ENCODE measurements at places on chromosomes 4 and X.

DNA sequence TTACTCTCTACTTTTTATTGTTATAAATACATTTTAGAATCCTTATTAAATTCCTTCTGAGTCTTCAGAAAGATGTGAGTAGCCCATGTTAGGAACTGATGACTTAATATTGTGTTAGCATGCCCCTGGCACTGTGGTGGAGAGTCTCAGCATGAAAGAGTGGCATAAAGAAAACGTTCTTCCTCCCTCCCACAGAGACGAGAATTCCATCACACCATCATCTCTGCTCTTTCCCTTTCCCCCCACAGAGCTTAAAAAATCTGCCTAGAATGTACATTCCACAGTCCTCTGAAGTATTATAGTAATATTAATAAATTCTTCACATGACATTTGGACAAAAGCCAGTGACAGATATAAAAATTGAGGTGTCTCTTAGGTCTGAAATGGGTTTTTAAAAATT is 117.8 kb upstream of the DKK2 start:
- no peak for DNase-seq

DNA sequence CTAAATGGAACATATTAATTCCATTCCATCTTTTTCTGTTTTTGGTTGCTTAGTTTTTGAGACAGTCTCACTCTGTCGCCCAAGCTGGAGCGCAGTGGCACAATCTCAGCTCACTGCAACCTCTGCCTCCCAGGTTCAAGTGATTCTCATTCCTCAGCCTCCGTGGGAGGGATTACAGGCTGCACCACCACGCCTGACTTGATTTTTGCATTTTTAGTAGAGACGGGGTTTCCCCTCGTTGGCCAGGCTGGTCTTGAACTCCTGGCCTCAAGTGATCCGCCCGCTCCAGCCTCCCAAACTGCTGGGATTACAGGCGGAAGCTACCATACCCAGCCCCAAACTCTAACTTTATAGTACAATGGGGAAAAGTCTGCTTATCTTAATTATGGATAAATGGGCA is 11.2 kb downstream of the HNRNPD start:
- DNase-seq, result no peak

- DNase-seq, result peak; percentile 66
Observed at GRCh38 chr4:154049457-154050181, 260.7 kb upstream of the SFRP2 start.

- no peak for DNase-seq
Observed at GRCh38 chrX:150299579-150299978, 63.5 kb upstream of the MAMLD1 start.

DNA sequence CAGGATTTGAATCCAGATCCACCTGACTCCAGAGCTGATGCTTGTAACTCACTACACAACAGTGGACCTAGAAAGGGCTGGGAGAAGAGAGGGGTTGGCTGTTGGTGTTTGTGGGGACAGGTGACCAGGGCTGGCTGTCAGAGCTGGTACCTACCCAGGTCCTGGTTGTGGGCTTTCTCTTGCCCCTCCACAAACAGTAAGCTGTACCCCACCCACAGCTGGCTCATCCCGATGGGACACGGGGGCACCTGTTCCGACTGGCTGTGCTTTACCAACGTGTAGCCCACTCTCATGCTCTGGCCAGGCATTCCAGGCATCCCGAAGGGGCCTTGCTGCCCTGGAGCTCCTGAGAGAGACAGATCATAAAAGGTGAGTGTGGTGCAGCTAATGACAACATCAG is 68.7 kb downstream of the ATG4A start:
- no peak for DNase-seq

DNA sequence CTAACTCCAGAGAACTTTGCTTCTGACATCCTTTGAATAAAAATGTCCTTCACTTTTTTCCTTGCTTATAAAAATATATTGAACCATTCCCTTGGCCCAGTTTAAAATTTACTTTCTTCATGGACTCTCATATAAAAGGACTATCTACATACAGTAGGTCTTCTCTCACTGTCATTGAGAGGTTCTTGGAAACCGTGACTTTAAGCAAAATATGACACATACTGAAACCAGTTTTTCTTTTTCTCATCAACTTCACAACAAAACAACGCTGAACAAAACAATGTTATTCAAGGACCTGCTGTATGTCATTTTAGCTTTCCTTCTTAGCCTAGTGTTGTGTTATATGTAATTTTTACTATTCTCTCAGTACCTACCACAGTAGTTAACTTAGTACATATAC is 496.8 kb downstream of the CENPC start:
- no peak for DNase-seq

DNA sequence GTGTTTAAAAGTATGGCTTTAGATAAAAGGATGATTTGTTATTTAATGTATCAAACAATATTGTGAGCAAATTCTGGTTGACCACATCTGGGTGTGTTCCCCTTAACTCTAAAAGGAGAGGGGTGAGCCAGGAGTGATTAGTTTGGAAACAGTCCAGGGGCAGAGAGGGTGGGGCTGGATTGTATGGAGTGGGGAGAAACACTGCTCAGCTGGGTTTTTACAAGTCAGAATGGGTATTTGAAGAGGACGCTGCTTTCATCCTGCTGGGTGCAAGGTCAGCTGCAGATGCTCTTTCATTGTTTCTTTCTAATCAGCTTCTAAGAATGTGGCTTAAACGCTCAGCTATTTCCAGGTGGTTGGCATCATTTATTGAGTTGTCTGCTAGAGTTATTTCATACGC is 82.8 kb upstream of the LIMCH1 start:
- DNase-seq, result no peak

DNA sequence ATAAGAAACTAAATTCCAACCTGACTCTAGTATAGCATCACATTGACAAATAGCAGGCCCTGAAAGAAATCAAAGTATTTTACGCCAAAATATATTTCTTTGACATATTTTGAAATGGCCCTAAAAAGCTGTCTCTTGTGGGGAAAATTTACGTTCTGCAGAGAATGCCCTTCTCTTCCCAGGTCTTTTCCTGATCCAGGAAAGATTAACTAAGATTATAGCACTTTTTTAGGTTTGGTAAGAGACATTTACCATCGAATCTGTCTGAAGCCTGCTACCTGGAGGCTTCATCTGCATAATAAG is 121.1 kb downstream of the ATXN3L start:
- no peak for DNase-seq

GRCh38 chrX:95071621-95072020 is 1397.6 kb downstream of the FAM133A start:
- no peak for DNase-seq

GRCh38 chr4:145709843-145710242 is 29.9 kb downstream of the C4orf51 start:
- peak; percentile 52 for DNase-seq

GRCh38 chrX:21865436-21865835 is 9.6 kb downstream of the YY2 start:
- no peak for DNase-seq

- no peak for DNase-seq
Observed at GRCh38 chr4:70688795-70689231, 481 bp downstream of the UTP3 start.

- no peak for DNase-seq
Observed at GRCh38 chrX:23369027-23369426, 34.4 kb downstream of the PTCHD1 start.

DNA sequence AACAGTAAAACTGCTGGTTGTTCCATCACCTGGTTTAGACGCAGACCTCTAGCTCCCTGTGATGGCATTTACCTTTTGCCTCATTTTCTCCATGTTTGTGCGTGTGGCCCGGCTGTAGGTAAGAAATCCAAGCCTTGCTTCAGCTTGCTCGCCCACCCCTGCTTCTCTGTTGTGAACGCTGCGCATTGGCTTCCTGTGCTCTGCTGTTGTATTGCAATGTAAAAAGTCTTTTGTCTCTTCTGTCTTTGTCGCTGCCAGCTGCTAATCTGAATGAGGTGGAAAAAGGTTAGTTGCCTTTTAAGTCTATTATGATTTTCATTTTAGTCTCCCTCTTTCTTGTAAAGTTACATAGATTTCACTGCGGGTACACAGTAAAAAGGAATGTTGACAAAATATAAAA is 127.3 kb upstream of the PACRGL start:
- no peak for DNase-seq

GRCh38 chr4:189858435-189858834 is 82.2 kb upstream of the FRG1 start:
- DNase-seq, result no peak

- no peak for DNase-seq
Observed at GRCh38 chr4:169092889-169093522, 83.0 kb upstream of the CBR4 start.
